ENCODE measurements at places on chromosomes 3 and 15.

DNA sequence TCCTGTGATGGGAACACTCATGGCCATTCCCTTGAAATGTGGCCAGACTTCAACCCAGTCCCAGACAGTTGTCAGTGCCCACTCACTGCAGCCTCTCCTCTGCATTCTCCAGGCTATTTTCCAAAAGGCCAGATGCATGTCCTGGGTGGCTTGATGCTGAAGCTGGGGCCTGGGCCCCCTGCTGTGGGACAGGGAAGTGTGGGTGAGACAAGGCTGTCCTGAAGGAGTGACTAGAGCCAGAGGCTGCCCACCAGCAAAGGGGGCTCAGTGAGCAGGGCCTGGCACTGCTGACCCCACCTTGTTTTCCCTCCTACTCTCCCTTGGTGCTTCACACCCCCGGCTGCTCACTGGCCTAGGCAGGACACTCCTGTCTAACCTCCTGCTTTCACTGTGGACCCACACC is 11.9 kb downstream of the CISH start:
- DNase-seq, result no peak

GRCh38 chr3:25725810-25726209 is 57.4 kb downstream of the NGLY1 start:
- no peak for DNase-seq

DNA sequence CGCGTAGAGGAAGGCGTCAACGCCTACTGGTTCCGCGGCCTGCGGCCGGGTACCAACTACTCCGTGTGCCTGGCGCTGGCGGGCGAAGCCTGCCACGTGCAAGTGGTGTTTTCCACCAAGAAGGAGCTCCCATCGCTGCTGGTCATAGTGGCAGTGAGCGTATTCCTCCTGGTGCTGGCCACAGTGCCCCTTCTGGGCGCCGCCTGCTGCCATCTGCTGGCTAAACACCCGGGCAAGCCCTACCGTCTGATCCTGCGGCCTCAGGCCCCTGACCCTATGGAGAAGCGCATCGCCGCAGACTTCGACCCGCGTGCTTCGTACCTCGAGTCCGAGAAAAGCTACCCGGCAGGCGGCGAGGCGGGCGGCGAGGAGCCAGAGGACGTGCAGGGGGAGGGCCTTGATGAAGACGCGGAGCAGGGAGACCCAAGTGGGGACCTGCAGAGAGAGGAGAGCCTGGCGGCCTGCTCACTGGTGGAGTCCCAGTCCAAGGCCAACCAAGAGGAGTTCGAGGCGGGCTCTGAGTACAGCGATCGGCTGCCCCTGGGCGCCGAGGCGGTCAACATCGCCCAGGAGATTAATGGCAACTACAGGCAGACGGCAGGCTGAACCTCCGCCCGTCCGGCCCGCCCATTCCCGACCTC is 4.1 kb downstream of the ISLR2 start:
- no peak for DNase-seq

DNA sequence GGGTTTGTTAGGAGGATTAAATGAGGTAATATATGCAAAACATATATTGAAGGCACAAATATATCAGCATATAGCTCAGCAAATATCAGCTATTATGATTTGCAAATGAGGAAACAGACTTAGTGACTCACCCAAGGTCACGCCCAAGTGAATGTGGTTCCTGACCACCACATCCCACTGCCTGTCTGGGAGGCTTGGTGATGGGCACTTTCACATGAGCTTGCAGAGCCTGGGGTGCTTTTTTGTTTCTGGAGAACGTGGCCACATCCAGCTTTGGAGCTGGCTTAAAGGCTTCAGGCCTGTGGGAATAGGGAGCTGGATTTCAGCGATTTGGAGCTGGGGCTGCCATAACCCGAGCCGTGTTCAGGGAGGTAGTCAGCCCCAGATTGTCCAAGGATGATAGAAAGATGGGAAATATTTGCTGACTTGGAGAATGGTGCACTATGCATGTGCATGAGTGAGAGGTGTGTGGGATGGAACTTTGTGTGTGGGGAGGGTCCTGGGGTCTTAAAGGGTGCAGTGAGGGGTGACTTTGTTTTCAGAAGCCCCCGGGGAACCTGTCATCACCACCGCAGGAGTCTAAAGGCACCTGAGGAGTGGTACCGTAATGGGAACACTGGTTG is 12.0 kb upstream of the FGD5 start:
- no peak for DNase-seq

DNA sequence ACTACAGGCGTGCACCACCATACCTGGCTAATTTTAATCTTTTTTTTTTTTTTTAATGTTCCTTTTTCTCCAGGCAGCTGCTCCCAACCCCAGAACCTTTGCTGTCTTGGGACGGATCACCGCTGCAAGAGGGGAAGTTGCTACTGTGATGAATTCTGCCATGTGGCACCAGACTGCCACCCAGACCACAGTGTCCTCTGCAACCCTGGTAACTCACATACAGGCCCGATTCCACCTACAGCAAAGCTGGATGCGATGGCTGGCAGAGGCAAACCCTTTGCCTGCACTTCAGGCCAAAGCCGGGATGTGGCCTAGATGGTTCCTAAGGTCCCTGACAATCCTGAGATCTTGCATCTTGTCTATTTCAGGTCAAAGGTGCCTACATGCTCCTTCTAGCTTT is 12.7 kb upstream of the MUC20 start:
- no peak for DNase-seq

- DNase-seq, result peak; percentile 72
Observed at GRCh38 chr15:80152896-80153876, at the start of gene FAH. Gene FAH (plus strand): TSS chr15:80152999. CDS start chr15:80153055, 56 bp downstream.

GRCh38 chr3:14512281-14512941 is 27.7 kb downstream of the GRIP2 start:
- DNase-seq, result no peak

- DNase-seq, result no peak
Observed at GRCh38 chr3:107987036-107987939, 103.5 kb downstream of the CD47 start.

DNA sequence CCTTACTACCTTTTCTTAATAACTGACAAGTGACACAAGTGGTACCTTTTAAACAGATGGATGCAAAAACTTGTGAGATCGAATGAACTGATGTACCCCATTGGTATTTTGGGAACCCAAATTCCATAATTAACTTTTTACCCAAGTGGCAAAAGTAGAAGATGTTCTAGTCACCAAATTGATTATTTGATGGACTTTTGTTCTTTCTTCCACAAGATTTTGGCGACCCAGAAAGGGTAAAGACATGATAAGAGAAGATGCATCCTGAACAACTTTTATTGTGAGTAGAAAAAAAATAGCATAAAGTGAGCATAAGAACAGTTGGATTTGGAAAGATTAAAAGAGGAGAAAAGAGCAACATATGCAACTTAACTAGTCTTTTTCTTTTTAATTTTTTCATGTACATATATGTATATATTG is 159.5 kb downstream of the TIGIT start:
- no peak for DNase-seq

DNA sequence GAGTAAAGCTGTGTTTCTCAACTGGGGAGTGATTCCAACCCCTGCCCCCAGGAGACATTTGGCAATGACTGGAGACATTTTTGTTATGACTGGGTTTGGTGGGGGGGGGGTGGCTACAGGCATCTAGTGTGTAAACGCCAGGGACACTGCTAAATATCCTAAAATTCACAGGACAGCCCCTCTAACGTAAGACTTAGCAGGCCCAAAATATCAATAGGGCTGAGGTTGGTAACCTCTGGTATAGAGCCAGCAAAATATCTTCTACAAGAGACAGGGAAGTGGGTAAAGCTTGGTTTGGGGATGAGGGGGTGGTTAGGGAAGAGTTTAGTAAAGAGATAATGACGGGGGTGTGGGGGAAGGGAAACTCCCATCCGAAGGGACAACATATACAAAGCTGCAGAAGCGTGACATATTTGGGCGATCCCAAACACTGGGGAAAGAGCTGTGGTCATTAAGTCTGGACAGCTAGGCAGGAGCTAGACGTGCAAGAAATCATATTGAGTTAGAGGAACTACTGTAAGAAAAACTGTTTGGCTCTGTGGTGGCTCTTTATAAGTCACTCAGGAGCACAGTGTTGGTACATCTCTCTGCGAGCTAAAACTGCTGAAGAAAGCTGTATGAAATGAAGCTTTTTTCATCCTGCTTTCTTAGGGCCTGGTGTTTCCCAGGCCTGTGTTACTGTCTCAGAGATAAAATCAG is 697 bp upstream of the TRIM69 start:
- no peak for DNase-seq

DNA sequence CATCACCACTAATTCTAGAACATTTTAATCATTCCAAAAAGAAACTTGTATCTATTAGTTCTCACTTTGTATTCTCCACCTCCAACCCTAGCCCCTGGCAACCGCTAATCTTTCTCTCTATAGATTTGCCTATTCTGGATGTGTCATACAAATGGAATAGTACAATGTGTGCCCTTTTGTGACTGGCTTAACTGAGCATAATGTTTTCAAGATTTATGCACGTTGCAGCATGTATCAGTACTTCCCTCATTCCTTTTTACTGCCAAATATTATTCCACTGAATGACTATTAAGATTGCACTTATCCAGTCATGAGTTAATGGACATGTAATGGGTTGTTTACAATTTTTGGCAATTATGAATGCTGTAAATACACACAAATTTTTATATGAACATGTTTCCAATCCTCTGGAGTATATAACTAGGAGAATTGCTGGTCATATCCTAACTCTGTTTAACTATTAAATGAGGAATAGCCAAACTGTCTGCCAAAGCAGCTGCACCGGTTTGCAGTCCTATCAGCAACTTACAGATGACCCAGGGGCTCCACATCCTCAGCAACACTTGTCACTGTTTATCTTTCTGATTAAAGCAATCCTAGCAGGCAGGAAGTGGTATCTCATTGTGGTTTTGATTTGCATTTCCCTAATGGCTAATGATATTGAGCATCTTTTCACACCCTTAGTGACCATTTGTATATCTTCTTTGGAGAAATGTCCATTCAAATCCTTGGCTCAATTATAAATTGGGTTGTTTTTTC is 42.9 kb downstream of the DCUN1D1 start:
- DNase-seq, result peak; percentile 84

DNA sequence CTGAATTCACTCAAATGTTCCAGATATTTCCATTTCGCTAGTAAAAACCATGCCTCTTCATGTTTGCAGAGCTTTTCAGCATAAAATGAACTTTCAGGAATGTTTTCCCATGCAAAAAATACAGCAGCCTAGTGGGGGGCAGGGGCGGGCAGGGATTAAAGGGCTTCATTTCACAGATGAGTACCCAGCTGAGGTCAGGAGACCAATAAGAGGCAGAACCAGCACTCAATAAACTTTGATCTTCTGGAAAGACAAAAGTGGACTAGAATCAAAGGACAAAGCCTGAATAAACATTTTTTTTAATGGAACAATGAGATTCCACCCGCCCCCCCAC is 8.0 kb downstream of the KLHL25 start:
- DNase-seq, result no peak

DNA sequence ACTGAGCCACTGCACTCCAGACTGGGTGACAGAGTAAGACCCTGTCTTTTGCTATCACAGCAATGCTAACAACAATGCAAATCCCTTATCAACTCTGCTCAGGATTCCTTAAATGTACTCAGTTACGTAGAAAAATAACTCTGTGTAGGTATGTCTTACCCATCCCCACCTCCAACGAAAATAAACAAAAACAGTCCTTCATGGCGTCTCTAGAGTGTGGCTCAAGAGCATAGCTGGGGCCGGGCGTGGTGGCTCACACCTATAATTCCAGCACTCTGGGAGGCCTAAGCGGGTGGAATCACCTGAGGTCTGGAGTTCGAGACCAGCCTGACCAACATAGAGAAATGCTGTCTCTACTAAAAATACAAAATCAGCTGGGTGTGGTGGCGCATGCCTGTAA is 13.2 kb upstream of the NCKIPSD start:
- DNase-seq, result no peak

- DNase-seq, result no peak
Observed at GRCh38 chr15:65824941-65825544, 33.0 kb upstream of the DENND4A start.

DNA sequence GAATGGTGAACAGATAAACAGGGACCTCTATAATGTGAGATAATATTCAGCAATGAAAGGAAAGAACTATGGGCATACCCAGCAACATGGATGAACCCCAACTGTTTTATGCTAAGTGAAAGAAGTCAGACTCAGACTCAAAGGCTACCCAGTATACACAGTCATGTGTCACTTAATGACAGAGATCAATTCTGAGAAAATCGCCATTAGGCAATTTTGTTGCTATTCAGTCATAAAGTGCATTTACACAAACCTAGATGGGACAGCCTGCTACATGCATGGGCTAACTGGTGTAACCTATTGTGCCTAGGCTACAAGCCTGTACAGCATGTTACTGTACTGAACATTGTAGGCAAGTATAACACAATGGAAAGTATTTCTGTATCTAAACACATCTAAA is 76.5 kb downstream of the B3GNT5 start:
- no peak for DNase-seq

DNA sequence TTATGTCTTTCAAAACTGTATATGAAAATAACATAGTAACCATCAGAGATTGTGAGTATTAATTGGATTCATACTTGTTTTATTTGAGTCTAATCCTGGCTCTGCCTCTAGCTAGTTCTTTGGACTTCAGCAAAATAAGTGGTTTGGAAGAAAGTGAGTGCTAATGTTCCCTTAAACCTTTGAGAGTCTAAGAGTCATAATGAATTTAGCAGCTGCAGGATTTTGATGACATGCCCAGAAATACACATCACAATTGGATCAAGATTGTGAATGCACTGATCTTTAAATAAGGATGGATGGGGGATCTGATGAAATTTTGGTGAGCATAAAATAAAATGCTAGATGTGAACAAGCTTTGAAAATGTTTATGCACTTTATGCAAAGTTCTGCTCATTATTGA is 79.9 kb upstream of the FAM98B start:
- no peak for DNase-seq

GRCh38 chr15:90101130-90101968 is 919 bp downstream of the IDH2 start:
- peak; percentile 63 for DNase-seq

Data from MM.1S (cell line).